Umbilical cord (tissue), 2 donors: ENCODE measurements at places on chromosomes 13 and 19.

GRCh38 chr13:20451397-20451796 is 74.3 kb downstream of the CRYL1 start:
- DNase-seq = no peak

DNA sequence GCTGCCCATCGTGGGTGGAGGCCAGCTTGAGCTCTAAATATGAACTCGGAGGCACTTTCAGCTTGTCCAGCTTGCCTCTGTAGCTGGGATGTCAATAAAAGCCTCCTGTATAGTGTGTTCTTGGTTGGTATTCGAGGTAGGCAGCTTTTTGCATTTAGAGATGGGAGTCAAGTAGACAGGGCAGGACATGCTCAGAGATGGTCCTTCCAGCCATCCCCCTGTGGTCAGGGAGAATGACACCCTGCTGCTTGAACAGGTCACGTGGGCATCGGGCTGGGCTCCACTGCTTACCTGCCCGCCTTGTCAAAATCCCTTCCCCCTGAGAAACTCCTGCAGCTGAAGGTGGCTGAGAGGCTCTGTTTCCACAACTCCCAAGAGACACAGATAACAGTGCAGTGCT is 302.5 kb downstream of the ZNF536 start:
- DNase-seq = no peak

- DNase-seq = no peak
Measured at GRCh38 chr13:24407844-24408243, 98.5 kb downstream of the C1QTNF9 start.

DNA sequence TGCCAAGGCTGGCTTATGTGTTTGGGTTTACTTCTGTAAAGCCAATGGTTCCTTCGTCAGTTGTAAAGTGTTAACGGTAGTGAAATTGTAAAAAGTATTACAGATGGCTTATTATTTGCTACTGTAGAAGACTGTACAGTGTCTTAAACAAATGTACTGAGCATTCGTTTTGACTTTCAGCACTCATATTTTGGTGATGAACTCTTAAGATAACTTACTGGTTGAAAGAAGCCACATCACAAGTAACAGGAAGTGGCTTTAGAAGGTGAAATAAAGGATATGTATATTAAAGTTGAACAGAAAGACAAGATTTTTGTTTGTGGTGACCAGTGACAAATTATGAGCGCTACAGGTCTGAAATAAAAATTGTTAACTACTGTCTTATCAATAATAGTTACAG is 64.2 kb downstream of the URI1 start:
- DNase-seq = no peak
